ENCODE measurements at places on chromosomes 4 and X.

DNA sequence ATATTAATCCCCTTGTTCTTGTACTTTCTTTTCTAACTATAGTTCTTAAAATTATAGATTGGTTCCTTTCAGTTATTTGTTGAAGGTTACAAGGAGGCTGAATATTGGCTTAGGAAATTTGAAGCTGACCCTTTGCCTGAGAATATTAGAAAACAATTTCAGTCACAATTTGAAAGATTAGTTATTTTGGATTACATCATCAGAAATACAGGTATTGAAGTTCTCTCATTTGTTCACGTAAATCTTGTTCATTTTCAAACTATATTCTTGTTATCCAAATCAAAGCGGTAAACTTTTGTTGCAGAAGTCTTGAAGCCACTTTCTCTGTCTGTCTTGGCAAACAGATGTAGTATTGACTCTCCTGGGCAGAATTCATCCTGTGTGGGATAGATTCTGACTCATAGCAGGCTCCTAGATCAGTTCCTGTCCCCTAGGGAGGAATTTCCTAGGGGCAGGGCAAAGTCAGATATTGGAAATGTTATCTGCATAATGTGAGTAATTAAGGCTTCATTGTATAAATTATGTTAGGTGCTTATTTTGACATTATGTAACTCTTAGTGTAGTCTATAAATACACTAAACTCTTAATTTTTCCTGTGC, 25.2 kb downstream of the PI4K2B start:
- no peak for DNase-seq

DNA sequence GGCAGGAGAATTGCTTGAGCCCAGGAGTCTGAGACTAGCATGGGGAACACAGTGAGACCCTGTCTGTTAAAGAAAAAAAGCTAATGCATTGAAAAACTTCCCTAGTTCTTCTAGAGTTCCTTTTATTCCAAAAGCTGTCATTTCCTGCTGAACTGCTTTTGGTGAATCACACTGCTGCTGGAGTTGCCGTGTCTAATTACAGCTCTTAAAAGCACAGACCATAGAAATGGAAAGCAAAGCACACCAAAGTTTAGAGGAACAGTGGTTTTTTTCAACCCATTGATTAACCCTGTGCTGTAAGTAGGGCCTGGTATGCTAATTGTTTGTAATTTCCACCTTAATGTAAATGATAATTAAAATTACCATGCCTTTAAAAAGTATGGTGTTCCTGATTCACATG, 52.4 kb downstream of the SEPTIN11 start:
- DNase-seq: no peak

DNA sequence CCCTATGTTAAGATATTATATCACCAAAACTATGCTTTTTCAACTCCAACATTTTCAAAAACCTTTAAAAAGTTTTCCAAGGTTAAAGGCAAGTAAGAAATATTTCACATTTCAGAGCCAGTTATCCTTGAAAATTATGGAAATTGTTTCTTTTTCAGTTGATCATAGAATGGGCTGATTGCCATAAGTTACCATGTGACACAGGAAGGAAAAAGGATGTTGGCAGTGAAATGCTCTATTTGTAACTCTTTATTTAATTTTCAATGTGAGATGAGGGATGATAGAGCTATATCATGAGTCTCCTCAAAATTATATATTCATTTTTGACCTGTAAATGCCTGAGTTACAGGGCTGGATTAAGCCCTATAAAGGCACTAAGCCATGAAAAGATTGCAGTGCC, 93.0 kb upstream of the PLS3 start:
- no peak for DNase-seq

- DNase-seq: no peak
Observed at GRCh38 chr4:89000844-89001360, 56.1 kb downstream of the FAM13A start.

DNA sequence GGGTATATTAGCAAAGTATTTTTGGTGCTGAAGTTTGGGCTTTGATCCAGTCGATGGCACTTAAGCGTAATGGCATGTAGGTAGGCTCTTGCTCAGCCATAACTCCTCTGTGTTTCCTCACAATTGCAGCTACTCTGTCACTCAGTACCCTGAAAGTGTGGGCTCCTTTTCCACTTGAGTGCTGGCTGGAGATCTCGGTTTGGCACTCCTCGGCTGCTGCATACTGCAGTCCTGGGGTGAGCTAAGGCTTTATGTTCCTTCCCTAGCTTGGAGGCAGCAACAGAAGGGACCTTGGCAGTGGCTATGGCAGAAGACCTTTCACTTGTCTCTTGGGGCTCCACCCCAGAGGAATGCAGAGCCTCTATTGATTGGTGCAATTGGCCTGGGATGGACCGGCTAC, 106.7 kb upstream of the GRXCR1 start:
- DNase-seq: no peak

DNA sequence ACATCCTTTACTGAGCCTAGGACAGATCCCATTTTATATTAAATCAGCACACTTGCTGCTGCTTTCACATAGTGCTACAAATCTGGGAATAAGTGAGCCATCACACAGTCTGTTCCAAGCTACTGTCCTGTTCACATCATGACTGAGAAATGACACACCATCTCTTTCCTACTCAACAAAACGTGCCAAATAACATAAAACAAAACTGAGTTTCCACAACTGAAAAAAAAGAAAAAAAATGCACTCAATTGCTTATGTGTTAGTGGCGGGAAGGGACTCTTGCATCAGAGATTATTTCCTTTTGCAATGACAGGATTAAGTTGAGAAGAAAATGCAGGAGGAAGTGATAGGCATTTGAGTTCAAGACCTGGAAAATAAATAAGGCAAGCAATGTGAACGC, 109.0 kb downstream of the SHROOM4 start:
- no peak for DNase-seq

- no peak for DNase-seq
Observed at GRCh38 chrX:134544135-134544512, 84.2 kb downstream of the HPRT1 start.

DNA sequence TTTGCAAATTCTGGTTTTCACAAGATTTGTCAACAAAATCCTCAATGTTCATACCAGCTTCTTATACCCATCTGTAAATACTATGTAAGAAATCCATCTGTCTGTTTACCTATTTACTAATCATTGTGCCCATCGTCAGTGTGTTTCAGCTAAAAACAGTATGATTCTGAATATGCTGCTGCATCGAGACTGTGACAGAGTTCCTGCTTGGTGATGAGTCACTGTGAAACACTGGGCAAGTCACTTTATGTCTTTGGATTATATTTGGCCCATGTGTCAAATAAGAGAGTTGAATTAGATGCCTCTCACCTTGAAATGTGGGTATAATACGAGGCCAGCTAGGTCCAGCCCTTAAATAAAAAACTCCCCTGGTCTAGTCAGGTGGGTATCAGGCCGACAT, 79.3 kb downstream of the CBLL2 start:
- no peak for DNase-seq

DNA sequence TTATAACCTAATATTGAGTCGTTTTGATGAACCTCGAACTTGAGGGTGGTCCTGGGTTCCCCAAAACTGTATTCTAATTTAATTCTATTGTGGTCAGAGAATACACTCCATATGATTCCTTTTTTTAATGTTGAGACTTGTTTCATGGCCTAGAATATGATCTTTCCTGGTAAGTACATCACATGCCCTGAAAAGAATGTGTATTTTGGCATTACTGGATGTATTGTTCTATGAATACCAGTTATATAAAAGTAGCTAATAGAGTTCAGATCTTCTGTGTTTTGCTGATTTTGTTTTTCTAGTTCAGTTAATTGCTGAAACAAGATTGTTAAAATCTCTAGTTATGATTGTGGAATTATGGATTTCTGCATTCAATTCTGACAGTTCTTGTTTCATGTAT, 18.8 kb downstream of the PRRG1 start:
- DNase-seq: no peak

- no peak for DNase-seq
Observed at GRCh38 chr4:8532245-8532781, 47.9 kb upstream of the GPR78 start.

DNA sequence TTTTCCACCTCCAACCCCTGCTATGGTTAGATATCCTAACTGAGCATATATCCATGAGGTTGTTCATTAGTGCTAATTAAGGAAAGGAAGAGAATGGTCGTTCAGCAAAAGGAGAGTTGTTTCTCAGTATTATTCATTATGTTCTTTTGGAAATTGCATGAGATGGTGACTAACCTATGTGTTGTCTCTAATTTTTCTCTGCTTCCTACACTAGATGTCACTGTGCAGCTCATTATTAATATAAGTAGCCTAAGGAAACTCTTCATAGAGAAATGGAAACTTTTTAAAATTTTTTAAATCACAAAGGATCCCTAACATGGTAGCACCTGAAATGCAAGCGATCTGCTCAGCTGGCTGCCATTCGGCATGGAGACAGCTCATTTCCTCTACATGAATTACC, 67.7 kb upstream of the FAM9A start:
- DNase-seq: no peak

- peak; percentile 41 for DNase-seq
Observed at GRCh38 chr4:140884431-140885058, 128.4 kb upstream of the TBC1D9 start.

DNA sequence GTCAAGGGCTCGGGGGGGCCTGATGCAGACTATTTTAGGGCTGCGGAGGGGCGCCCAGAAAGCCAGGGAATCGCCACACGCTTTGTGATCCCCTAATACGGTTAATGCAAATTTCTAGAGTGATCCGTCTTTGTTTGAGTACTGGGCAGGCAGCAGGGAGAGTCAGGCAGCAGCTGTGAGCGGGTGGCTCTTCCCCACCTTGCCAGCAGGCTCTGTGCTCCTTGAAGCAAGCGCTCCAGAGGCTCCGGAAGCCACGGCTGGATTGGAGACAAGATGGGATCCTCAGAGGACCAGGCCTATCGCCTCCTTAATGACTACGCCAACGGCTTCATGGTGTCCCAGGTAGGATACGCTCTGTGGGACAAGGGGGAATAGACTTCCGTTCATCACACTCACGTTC, at the start of gene ASMT:
Gene ASMT (plus strand): TSS at position 133 of the 400 bp plus-strand sequence. CDS start 141 bp downstream, at position 274.
- no peak for DNase-seq

GRCh38 chr4:112422644-112423043, 93.3 kb downstream of the NEUROG2 start:
- DNase-seq: no peak

DNA sequence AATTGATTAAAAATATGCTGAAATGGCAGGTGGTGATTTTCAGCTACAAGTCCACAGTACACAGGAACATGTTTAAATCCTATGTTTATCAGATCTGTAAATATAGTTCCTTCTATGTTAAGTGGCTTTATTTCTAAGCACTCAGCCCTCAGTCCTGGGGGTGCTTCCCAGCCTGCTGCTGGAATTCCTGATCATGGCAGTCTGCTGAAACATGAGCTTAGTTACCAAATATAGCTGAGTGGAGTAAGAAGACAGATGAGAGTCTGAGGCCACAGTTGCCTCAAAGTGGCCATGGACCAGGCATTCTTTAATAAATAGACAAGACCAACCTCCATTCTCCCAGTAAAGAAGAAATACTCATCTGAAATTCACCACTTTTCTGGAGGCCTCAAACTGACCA, 17.1 kb upstream of the DDX60 start:
- DNase-seq: no peak

DNA sequence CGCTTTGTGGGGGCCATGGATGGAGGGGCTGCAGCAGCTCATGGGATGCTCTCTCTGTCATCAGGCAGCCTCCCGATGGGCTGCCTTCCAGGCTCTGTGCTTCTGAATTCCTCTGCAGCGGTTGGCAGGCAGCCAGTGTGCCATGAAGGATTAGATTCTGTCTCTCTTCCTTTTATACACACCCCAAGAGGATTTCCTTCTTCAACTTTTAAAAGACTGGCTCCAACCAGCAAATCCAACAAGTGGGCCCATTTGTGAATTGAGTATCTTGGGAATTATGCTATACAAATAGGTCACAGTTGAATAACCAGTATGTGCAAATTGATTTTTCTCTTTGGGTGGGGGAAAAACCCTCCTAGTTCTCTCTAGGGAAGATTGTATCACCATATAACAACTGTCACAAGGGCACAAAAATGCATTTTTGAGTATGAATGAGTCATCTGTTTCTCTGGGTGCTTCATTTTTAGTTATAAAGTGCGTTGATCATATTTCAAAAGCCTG, 96.8 kb upstream of the FAT1 start:
- DNase-seq: no peak

DNA sequence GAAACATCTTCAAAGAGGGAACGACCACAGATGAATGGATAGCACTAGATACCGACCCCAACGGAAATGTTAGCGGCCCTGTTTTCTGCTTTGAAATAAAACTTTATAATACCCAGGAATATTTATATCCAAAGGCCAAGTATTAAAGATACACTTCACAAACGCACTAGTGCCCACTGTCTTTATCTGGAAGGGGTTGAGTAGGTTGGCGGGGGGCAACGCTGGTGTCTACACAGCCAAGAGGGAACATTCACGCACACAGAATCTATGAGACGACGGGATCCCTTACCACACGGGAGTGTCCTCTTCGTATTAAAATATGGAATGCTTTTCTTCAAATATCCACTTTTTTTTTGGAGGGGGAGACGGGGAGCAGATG, 3.3 kb downstream of the HAND2 start:
- no peak for DNase-seq
